ENCODE measurements at places on chromosomes 2 and 18. TPM values are rescaled to one million over a fixed set of nuclear protein-coding genes. Genes with fewer than 3 reads are reported as not detected.

DNA sequence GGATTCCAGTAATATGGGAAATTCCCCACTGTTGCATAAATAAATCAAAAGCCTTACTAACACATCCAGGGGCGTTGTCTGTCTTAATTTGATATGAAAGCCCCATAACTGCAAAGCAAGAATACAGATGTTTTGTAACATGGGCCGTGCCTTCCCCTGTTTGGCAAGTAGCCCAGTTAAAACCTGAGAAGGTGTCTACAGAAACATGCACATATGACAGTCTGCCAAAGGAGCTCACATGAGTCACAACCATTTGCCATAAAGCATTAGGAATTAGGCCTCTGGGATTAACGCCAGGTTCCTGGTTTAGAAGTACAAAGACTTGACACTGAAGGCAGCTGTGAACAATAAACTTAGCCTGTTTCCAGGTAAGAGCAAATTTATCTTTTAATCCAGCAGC, 43.1 kb upstream of the LONRF2 start:
- no peak overlapping the region for H3K4me3 ChIP-seq
- peaks cover 6% of the 10 kb centered on the region for H3K27me3 ChIP-seq
- no peak for DNase-seq
- H3K4me1 ChIP-seq: no peaks in the 10 kb centered on the region
- H3K27ac ChIP-seq: no peak overlapping the region

DNA sequence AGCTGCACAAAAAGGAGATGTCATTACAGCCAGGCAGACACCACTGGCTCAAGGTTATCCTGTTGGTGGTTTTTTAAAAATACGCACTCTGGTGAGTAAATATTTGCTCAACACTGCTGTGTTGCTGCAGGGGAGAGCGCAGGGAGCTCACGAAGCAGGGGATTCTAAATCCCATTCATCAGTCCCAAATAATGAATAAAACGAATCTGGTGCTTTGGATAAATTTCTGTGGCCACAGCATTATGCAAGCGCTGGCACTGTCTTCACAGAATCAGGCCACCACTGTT, 256.2 kb downstream of the HDAC4 start:
- H3K4me3 ChIP-seq: no peak overlapping the region
- no peak overlapping the region for H3K27ac ChIP-seq
- no peak for DNase-seq
- peaks cover 14% of the 10 kb centered on the region for H3K36me3 ChIP-seq

DNA sequence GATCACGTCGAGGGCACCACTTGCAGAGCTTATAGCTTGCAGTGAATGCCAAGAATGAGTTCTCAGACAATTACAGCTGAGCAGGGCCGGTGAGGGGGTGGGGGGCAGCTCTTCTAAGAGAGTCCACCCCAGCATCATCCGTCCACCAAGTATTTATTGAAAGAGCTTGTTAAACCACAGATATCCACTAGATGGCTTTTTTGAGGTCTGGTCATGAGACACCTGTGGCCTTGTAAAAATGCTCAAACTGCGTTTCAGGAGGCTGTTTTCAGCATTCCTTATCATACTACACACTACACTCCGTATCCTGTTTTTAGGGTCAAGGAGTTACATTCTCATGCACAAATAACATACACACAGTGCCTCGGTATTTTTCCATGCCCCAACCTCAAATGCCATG, 51.5 kb downstream of the DNAJC10 start:
- H3K4me3 ChIP-seq: no peak overlapping the region
- H3K36me3 ChIP-seq: peaks cover 76% of the 10 kb centered on the region
- H3K4me1 ChIP-seq: no peaks in the 10 kb centered on the region
- no peak for DNase-seq
- H3K27ac ChIP-seq: no peak overlapping the region

- H3K27ac ChIP-seq: no peak overlapping the region
- H3K27me3 ChIP-seq: no peaks in the 10 kb centered on the region
- DNase-seq: no peak
Measured at GRCh38 chr2:129797489-129798300, 181.8 kb upstream of the RAB6C start.

- H3K27me3 ChIP-seq: peaks cover 20% of the 10 kb centered on the region
- DNase-seq: no peak
- no peak overlapping the region for H3K27ac ChIP-seq
- no peaks in the 10 kb centered on the region for H3K4me1 ChIP-seq
- no peak overlapping the region for H3K4me3 ChIP-seq
Measured at GRCh38 chr2:120516679-120517314, 170.9 kb downstream of the INHBB start.

Gene SLC19A3
- total RNA-seq: not detected

Data from activated naive CD4-positive, alpha-beta T cell treated with anti-CD3 and anti-CD28 coated beads for 36 hours (primary cell).